ENCODE measurements at places on chromosomes 5 and 9.

DNA sequence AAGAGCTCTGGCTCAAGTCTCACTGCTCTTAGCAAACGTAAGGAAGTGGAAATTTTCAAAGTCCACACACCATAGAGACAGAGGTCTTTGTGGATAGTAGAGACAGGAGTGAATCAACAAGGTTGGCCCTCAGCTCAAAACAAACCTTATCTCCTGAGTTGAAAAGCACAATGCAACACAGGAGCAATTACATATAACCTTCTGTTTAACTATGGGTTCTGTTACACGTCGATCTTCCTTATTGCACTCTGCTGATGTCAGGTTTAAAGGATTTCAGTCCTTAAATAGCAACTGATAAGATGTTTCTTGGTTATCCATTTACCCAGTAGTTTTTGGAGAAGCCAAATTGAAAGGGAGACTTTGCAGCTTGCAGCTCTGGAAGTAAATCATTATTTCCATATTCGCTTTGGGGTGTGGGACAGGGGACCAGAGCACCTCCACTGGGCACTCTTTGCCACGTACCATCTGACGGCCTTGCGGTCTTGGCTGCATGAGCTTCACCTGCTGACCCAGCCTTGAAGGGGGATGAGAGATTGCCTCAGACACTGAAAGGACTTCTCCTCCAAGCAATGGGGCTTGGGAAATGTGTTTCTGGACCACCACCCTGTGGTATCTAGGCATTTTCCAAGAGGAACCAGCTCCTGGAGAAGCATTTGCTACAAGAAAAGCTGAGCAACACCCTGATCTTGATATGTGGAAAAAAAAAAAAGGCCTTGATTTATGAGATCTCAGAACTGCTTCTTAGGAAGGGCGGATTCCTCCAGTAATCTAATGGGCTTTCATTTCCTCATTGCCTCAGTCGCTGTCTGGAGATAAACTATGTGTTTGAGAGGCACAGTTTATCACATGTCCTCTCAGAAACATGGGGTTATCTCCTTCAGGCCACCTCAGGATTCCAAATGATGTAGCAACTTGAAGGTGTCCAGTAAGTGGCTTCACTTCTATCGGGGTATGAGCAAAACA, 56.2 kb upstream of the ZNF622 start:
- no peak for DNase-seq

DNA sequence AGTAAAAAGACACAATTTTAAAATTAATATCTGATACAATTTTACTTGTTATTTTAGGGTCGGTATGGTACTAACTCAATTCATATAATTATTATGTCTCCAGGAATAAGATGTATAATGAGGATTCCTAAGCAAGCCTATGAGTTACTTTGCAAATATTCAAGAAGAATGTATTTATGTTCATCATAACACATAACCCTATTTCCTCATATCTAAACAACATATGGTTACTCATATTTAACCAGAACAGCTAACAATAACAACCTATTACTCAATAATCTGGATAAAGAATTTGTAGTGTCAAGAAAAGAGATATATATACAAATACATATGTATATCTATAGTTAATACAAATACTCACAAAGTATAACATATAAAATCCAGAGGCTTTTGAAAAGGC, 285.9 kb downstream of the ARL15 start:
- DNase-seq: peak; percentile 11

DNA sequence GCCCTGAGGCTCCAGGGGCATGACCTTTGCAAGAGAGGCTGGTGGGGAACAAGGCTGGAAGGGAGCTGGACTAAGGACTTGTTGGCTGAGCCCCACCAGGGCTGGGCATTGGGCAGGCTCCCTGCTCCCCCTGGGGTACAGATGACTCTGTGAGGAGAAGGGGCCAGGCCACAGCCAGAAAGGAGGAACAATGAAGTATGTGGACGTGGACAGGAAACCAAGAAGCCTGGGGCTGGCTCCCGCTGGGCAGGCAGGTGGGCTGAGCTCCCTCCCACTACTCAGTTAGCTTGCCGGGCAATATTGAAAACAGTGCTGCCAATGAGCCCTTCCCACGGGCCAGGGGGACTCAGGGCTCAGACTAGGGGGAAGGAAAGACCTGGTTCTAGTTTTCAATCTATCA, 66.1 kb upstream of the SPTLC1 start:
- DNase-seq: no peak

DNA sequence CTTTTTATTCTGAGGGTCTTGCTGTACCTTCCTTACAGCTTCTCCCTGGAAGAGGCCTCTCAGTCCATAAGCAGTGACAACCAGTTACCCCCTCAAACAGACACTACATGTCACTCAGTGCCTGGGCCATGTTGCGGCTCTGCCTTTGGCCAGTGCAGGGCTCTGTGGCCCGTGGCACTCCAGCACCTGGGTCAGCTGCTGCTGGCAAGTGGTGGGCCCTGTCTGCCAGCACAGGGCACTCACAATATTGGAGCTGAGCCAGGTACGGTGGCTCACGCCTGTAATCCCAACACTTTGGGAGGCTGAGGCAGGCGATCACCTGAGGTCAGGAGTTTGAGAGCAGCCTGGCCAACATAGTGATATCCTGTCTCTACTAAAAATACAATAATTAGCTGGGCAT, 24.2 kb downstream of the DAP start:
- no peak for DNase-seq

DNA sequence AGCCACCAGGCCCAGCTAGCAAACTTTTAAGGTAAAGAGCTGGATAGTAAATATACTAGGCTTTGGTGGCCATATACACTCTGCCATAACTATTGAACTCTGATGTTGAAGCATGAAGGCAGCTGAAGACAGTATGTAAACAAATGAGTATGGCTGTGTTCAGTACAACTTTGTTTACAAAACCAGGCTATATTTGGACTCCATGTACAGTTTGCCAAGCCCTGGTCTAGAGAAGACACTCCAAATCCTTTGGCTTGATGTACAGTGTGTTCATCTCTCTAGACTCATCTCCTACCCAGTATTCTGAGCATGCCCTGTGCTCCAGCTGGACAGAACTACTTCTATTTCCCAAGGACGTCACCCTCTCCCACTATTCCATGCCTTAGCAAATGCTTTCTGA, 54.3 kb upstream of the MEGF10 start:
- DNase-seq: no peak

- DNase-seq: no peak
Observed at GRCh38 chr5:178551059-178551458, 39.1 kb downstream of the COL23A1 start.

DNA sequence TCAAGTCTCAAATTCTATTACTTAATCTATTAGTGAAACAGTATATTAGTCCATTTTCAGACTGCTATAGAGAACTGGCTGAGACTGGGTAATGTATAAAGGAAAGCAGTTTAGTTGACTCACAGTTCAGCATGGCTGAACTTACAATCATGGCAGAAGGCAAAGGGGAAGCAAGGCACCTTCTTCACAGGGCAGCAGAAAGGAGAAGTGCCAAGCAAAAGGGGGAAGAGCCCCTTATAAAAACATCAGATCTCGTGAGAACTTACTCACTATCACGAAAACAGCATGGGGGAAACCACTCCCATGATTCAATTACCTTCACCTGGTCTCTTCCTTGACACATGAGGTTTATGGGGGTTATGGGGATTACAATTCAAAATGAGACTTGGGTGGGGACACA, 67.9 kb upstream of the CHSY3 start:
- no peak for DNase-seq

DNA sequence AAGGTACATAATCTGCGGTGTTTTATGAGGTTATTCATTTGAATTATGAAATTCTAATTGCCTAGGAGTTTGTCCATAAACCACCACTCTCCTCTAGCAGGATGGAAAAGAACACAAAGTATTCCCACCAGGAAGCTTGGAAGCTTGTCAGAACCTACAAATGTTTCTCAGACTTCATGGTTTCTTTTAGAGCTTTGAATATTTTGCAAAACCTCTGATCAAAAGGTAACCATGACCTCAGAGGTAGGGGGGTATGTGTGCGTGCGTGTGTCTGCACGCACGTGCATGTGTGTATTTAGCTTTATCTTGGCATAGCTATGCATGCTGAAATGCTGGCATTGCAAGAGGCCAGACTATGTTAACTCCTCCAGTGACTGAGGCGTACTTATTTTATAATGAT, 847.0 kb downstream of the TLE1 start:
- DNase-seq: no peak

GRCh38 chr5:103793595-103794182, 231.1 kb upstream of the NUDT12 start:
- no peak for DNase-seq

DNA sequence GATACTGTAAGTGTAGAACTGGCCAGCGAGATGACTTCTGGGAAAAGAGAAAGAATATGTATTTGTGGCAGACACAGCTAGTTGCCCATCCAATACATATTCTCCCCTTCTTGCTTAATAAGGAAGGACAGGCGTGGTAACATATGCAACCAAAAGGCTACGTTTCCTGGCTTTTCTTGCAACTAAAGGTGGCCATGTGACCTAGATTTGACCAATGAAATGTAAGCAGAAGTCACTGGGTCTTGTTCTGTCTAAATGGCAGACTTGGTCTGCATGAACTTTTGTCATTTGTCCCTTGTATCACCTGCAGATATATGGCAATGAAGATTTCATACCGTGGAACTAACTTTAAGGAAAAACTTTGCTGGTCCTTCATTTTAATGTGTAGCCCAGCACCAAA, 183.8 kb downstream of the CDH12 start:
- no peak for DNase-seq

- no peak for DNase-seq
Observed at GRCh38 chr5:63094730-63095129, 516.1 kb downstream of the LRRC70 start.

- DNase-seq: no peak
Observed at GRCh38 chr5:159943326-159943725, 27.0 kb downstream of the ADRA1B start.

GRCh38 chr5:96816411-96816939, 8.7 kb upstream of the ERAP1 start:
- no peak for DNase-seq

- no peak for DNase-seq
Observed at GRCh38 chr5:129398026-129398678, 61.9 kb upstream of the ADAMTS19 start.

DNA sequence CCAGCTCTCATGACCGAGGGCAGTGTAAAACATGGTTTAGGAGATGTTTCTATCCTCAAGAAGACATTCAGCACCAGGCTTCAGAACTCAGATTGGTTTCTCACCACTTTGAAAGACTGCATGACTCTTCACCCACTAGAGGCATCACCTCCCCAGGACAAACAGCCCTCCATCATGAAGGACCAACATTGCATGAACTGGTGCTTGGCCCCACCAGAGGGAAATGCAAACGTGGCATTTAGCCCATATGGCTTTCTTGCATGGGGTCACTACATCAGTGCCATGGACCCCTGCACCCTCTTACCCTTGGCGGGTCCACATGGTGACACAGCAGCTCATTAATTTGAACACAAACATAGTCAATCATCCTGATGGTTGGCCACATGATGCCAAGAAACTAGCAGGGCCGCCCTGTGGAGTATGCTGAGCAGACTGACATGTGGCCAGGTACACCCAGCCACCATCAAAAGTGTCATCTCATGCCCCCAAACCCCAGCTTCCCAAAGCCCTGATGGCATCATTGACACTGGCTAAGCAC, 129.5 kb upstream of the FSTL4 start:
- no peak for DNase-seq

DNA sequence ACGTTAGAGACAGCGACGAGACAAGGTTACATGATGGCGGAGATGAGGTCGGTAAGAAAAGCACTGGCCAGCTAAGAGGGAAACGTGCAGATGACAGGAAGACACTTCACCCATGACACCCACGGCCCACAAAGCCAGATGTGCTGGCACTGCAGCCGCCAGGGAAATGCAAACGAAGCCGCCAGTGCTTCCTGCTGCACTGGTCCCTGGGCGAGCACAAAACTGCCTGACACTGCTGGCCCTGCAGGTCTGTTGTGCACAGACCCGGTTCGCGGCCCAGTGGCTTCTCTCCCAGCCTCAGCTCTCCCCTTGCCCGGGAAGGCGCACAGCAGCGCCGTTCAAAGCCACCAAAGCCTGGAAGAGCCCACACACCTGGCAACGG, 20.3 kb downstream of the QSOX2 start:
- no peak for DNase-seq

GRCh38 chr9:87564111-87564510, 66.4 kb downstream of the DAPK1 start:
- no peak for DNase-seq

DNA sequence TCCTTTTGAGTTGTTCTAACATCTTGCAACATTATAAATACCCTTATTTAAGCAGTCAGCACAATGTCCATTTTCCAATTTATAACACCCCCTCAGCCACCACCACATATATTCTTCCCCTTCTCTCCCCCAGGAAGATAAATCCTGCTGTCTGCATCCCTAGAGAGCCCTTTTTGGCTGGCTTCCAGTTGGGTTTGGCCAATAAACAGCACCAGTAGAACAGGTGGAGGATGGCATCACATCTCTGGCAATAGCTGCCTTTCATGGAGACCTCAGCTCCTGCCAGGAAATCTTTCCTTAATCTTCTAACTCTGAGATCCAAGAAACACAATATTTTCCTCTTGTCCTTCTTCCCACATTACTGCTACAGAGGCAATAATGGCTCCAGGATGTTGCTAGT, 53.7 kb downstream of the TRIM36 start:
- no peak for DNase-seq

DNA sequence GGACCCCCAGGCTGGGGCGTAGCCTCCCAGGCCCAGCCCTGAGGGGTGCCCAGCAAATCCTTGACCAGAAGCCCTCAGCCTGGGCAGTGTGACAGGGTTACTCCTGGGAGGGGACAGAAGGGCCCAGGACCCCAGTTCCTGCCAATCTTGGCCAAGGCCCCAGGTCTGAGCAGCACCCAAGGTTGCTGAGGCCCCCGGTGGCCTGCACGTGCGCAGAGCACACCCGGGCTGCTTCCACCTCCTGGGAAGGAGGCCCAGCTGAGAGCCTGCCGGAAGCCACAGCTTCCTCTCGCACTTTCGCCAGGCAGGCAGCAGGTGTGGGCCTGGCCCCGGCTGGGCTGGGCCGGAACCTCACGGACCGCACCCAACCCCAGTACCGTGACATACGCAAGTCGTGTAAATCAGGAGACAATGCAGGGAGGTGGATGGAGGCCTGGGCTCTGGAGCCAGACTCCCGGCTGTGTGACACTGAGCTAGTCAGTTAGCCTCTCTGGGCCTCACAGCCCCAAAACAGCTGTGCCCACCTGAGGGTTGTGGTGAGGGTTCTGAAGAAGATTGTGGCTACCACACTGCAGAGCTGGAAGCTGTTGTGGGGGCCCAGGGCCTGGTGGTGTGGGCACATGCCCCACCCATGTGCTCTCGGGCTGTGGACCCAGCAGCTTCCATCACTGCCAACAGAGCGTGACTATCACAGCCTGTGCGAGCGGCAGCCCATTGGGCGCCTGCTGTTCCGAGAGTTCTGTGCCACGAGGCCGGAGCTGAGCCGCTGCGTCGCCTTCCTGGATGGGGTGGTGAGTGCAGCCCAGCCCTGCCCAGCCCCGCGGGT, 5.1 kb downstream of the GRK6 start:
- DNase-seq: no peak

- peak; percentile 30 for DNase-seq
Observed at GRCh38 chr5:71778678-71779276, 59.7 kb downstream of the CARTPT start.

All from amniotic stem cell (primary cell).